ENCODE measurements at places on chromosomes 16 and 17.

DNA sequence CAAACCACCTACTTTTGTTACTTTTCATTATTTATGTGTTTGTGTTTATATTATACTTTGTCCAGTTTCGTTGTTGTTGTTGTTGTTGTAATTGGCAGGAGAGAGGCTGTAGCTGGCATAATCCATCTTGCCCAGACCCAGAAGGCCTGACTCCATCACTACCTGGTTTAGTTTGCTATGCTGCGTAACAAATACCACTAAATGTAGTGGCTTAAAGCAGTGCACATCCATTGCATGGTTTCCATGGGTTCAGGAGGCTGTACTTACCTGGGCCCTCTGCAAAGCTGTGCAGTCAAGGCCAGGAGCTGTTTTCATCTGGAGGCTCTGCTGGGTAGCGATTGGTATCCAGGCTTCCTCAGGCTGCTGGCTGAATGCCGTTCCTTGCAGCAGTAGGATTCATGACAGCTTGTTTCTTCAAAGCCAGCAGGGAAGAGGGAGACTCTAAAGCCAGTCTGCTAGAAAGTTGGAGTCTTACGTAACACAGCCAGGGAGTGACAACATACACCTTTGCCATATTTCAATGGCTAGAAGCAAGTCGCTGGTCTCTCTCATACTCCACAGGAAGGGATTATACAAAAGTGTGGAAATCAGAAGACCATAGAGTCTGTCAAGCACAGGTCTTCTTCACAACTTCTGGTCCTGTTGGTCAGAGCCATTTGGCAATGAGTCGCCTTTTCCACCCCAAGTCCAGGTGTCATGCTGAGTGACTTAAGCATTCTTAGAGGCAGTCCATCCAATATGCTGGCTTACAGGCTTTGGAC lies 41.1 kb downstream of the TNRC6C start:
- peak; percentile 29 for DNase-seq

DNA sequence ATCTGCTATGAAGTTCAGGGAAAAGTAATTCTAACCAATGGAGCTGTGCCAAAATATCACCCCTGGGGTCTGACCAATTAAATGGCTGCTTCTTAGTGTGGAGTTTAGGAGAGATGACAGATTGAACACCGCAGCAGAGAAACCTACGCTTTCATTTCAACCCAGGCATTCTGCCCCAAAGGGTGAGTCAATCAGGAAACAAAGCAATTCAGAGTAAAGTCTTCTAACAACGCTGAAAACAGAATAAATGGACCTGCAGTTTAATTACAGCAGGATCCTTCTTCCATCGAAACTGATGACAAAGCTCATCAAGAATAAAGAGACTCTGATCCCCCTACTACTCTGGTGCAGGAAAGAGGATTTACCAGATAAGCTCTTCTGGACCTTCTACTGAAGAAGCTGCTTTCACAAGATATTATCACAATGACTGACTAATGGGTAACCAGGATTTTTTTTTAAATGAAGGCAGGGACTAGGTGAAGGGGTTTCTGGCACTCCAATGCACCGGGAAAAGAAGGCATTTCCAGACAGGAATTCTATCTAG lies 16.7 kb downstream of the RFFL start:
- DNase-seq = peak; percentile 91

GRCh38 chr16:89369266-89369895 lies 121.0 kb downstream of the ANKRD11 start:
- DNase-seq = no peak

DNA sequence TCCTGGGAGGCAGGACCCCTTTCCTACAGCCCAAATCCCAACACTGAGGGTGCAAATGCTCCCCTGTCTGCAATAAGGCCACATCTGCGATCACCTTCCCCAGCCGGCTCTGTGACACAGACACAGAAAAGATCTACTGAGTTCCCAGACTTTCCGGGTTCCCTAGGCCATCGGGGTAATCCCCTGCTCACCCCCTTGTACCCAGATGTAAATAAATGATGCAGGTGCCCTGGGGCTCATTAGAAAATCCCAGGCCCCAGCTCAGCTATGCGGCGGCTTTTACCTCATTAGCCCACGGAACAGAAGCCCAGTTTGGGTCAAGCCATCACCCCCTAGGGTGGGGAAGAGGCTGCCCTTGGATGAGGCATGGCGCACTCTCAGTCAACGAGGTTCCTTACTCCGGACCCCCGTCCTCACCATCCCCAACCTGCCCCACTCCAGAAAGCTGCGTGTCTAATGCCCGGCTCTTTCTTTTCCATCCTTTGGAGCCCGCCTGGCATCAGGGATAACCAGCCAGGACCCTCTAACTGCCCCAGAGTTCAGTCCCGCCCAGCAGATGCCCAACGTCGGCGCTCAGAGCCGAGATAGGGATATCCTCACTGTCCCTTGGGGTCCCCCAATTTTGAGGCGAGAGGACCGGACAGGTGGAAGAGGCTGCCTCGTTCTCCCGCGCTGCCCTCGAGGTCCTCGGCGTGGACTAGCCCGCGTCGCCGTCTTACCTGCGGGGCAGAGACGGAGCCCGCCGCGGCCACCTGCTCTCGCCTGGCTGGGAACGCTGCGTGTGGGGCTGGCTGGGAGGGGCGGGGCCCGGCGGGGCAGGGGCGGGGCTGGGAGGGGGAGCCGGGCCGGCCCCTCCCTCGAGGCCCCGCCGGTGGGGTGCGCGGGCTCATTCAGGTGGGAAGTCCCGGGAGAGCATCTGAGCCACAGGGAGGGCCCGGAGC lies at the start of gene ZNF385C:
Gene ZNF385C (minus strand): TSS at position 783 of the 941 bp plus-strand sequence. CDS start 35,417 bp downstream, outside the sequence.
- no peak for DNase-seq

DNA sequence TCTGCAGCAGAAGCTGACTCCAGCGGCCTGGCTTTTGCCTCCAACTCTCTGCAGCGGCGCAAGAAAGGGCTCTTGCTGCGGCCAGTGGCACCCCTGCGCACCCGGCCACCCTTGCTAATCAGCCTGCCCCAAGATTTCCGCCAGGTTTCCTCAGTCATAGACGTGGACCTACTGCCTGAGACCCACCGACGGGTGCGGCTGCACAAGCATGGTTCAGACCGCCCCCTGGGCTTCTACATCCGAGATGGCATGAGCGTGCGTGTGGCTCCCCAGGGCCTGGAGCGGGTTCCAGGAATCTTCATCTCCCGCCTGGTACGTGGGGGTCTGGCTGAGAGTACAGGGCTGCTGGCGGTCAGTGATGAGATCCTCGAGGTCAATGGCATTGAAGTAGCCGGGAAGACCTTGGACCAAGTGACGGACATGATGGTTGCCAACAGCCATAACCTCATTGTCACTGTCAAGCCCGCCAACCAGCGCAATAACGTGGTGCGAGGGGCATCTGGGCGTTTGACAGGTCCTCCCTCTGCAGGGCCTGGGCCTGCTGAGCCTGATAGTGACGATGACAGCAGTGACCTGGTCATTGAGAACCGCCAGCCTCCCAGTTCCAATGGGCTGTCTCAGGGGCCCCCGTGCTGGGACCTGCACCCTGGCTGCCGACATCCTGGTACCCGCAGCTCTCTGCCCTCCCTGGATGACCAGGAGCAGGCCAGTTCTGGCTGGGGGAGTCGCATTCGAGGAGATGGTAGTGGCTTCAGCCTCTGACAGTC lies 1.3 kb downstream of the PARD6A start:
- DNase-seq = no peak

DNA sequence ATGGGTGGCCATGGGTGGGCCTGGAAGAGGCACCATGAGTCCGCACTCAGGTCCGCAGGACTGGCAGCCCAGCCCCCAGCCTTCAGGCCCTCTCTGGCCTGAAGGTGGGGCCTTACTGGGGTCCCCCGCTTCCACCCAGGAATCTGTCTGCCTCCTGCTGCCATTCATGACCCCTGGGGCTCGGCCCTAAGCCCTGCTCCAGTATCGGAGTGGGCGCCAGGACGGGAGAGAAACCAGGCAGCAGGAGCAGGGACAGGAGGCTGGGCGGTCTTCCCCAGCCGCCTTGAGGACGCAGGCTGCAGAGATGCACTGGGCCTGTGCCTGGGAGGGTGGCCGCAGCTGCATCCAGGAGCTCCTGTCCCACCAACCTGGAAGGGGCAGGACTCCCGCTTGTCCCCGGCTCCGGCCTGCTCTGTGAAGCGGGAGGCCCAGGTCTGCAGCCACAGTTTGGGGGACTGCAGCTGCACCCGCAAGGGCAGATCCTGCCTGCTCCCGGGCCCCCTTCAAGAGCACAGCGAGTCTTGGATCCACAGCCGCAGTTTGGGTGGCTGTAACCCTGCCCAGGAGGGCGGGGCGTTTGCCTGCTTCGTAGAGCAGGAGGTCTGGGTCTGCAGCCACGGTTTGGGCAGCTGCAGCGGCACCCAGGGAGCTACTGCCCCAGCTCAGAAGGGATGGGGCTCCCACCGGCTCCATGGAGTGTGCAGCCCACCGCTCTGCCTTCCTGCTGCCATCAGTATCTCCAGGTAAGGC lies 81.8 kb upstream of the DNAJA2 start:
- DNase-seq = no peak

DNA sequence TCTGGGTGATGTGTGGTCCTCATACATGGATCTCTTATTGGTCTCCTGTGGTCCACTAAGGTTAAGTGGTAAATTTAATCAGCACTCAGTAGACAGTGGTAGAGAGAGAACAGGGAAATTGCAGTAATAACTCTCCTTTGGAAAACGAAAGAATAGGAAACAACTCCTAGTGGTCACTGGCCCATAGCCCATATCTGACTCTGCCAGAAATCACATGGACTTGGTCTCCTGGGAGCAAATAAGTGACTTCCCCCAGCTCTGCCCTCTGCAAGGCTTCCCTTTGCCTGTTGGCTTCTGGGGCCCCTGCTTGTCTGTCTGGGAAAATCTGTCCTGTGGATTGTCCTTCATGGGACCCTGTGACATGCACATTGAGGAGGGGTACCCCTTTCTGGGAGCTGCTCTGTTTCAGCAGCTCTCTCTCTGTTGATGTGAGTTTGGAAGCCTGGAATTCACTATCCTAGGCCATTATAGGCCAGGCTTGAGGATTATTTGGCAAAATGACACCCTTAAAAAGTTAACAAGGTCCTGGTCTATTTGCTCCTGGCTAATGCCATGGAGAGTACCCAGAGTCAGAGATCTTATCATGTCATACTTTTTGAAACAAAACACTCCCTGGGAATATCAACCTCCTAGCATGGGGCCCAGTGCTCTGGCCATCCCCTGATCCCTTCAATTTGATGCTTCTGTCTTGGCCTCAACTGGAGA lies 58.0 kb upstream of the HNF1B start:
- DNase-seq = peak; percentile 15

- DNase-seq = no peak
These were observed 4.5 kb upstream of the FOXN1 start for GRCh38 chr17:28501421-28502284.

DNA sequence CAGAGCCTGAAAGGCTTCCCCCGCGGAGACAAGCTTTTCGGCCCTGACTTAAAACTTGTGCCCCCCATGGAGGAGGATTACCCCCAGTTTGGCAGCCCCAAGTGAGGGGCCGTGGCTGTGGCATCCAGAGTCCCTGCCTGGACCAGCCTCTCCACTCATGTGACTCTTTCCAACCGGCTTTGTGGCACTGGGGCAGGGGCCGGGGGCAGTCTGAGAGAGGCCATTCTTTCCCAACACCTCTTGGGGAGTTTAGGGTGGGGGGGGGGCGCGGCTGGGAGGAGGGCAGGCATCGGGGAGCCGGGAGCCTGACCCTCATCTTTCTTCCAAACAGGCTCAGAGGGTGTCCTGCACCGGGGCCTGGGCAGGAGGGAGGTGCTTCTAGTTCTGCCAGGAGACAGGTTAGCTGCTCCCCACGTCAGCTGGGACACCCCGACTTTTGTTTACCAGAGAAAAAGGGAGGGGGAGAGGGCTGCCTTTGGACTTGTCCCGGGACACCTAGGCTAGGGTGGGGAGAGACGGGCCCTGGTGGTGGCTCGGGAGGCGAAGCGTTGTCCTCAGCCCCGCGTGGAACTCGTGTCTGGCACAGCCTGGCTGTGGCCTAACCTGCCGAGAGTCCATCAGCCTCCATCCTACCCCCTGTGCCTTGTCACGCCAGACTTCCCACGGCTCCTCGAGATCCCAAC lies 7.3 kb upstream of the SERPINF1 start:
- no peak for DNase-seq

- DNase-seq = no peak
These were observed 25.1 kb upstream of the FOXJ1 start for GRCh38 chr17:76166168-76166567.

DNA sequence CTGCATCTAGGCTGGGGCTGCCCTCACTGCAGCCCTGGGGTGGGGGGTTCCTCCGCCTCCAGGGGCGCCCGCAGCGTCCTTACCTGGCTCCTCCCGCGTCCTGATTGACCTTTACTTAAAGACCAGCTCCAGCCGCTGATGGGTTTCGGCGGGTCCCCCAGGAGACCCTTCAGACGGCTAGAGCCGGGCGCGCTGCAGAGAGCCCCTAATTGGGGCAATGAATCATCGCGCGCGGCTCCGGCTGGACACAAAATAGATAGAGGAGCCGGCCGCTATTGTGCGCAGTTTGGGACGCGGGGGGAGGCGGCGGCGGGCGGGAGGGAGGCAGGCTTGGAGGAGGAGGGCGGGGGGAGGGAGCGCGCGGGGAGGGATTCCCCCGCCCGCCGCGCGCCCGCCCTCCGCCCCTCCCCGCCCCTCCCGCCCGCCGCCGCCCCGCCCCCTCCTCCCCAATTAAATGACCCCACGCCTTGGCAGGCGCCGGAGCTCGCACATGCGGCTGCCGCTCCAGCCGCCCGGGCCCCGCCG lies 56.5 kb upstream of the CIBAR2 start:
- DNase-seq = no peak

GRCh38 chr16:68997564-68997963 lies 107.9 kb upstream of the HAS3 start:
- no peak for DNase-seq

- no peak for DNase-seq
These were observed 41.2 kb upstream of the HLF start for GRCh38 chr17:55223524-55223923.

GRCh38 chr16:30335598-30336474 lies 19.3 kb downstream of the CD2BP2 start:
- DNase-seq = no peak

DNA sequence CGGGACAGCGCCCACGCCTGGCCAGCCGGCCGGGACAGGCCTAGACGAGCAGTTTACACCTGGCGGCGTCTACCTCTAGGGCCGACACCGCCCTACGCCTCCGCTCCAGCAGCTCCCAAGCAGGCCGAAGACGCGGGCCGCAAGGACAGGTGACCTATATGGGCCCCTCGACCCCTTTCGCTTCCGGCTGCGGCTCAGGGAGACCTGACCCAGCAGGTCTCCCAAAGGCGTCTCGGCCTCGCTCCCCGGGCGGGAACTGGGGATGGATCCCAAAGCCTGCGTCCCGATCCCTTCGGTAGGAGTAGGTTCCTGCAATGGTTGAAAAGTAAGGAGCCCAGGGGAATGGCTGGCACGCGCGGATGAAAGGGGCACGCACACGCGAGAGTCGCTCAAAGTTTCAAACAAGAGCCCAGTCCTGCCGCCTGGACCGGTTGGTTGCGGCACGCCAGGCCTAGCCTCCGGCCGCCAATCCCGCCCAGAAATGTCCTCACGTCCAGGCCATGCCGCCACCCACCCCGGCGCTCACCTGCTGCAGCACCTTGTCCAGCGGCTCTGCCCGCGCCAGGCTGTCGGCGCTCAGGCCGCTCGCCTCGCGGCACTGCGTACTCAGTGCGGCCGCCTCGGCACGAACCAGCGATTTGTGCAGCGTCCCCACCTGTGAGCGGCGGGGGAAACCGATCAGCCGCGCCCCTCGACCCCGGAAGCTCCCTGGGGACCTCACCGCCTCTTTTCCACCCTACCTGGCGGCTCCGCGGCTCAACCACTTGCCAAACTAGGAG lies 630 bp downstream of the ESRP2 start:
- DNase-seq = no peak

- no peak for DNase-seq
These were observed 11.2 kb upstream of the COG7 start for GRCh38 chr16:23464196-23464595.

GRCh38 chr17:66429680-66430079 lies 127.3 kb downstream of the PRKCA start:
- no peak for DNase-seq

Measured in dermis microvascular lymphatic vessel endothelial cell (primary cell).